ENCODE measurements at places on chromosomes 12 and 14.
A peak's percentile ranks its signal among the peaks of the same experiment; 100 is the strongest.

GRCh38 chr12:124909831-124910560, 4.5 kb downstream of the UBC start:
- DNase-seq = peak; percentile 62

- DNase-seq = peak; percentile 73
Observed at GRCh38 chr12:1592444-1593173, 1.8 kb downstream of the FBXL14 start.

DNA sequence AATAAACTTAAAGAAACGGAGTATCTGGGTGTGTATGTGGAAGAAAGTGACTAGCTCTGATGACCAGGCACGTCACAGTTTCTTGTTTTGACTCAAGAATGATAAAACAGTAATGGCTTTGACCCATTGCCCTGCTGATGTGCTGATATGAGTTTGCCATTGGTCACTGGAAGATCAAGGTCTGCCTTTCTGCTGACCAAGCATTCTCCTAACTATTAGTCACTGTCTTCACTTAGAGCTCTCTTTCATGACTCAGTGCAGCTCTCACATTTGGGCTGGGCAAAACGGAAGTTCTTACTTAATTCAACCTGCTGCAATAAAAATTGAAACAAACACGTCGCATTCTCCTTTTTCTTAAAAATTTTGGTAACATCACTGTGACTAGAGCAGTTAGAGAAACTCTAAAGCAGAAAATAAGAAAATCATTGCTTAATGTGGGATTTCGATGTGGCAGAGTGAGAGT, 366.7 kb downstream of the BTG1 start:
- peak; percentile 98 for DNase-seq

DNA sequence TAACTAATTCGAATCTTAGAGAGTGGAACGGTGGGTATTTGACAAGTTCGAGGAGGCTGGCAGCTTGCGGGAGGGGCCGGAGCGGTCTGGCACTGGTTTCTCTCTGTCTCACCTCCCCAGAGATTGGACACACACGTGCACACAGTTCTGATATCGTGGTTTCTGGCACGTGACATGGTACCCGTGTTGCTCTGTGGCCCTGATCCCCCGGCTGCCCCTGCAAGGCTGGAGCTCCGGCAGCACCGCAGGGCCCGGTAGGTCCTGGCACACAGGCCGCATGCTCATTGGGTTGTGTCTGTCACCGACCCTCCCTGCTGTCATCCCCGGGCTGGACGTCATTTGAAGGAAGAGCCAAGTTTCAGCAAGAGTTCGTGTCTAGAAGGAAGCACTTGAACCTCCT, 82.7 kb downstream of the PPP2R5C start:
- DNase-seq = no peak

DNA sequence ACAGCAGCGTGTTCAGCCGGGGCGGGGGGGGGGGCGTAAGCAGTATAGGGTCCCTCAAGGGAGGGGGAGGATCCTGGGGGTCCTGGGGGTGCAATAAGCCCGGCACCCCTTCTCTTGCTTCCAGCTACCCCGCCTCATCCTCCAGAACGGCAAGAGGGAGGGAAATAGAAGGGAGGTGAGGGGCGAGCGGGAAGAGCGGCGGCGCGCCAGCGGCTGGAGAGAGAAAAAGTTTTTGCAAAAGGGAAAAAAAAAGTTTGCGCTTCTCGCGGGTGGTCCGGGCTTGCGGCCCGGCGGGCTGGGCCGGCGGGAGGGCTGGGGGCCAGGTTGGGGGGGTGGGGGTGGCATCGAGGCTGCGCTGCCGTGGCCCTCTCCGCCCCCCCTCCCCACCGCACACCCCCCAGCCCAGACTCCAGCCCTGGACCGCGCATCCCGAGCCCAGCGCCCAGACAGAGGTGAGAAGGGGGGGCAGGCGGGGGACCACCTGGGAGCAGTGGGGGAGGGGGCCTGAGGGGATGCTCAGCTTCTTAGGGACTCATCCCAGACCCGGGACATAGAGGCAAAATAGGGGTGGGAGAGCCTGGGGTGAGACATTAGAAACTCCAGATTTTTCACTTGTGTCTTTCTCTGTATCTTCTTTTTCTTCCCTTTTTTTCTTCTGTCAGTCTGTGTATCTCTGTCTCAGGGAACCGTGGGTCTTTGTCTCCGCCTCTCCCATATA, at the start of gene GLI1:
Gene GLI1, plus strand, starts transcription at position 36 of the 718 bp plus-strand sequence. CDS start 3,907 bp downstream, outside the sequence.
- no peak for DNase-seq

GRCh38 chr14:85084344-85084743, 445.6 kb upstream of the FLRT2 start:
- no peak for DNase-seq

DNA sequence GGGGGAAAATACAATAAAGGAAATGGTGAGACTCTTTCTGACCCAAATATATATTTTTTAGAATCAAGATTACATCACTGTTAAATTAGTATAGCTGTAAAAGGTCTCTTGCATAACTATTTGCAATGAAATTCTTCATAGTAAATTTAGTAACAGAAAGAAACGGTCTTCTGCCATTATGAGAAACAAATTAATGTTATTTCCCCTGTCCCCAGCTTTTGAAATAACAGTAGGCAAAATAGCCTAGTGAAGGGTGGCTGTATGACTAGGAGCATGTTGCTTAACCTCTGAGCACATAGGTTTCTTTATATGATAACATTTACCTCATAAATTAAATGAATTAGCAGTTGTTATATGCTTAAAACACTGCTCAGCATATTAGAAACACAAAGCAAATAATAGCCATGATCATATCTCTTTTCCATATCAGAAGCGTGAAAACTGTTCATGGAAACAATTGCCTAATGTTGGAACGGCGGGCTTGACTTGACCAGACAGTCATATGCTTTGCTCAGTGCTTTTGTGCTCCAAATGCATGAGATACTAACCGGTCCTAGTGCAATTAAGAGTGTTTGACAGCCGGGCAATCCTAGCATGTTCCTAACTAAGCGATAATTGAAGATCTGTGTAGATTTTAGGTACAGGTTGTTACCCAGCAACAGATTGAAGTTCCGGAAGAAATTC, 24.0 kb downstream of the BHLHE41 start:
- no peak for DNase-seq

DNA sequence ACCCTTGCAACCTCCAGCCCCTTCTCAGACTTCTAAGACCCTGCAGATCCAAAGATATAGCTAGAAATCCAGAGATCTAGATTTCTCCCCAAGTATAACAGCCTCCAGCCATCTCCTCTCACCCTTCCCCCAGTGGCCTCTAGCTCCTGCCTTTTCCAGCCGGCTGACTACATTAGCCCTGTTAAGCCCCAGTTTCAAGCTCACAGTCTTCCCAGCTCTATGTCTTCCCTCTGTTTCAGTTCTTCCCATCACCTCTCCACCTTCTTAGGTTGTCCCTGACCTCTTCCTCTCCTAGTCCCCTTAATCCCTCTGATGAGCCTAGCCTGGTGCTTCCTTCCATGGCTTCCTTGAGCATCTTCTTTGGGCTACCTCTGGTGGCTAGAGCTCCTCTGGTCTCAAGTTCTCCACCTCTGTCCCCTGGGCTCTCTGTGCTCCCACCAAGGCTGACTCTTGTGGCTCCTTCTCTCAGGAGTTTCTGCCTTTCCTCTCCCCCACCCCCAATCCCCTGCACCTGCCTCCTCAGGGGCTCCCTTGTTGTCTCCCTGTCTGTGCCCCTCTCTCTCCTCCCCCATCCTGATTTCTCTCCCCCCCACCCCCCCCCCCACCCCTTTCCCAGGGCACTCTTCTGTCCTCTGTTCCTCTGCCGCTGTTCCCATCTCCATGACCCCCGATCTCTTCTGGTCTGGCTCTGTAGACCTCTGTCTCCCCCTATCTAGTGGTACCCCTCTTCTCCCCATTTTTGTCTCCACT, 816 bp upstream of the GDF11 start:
- no peak for DNase-seq

DNA sequence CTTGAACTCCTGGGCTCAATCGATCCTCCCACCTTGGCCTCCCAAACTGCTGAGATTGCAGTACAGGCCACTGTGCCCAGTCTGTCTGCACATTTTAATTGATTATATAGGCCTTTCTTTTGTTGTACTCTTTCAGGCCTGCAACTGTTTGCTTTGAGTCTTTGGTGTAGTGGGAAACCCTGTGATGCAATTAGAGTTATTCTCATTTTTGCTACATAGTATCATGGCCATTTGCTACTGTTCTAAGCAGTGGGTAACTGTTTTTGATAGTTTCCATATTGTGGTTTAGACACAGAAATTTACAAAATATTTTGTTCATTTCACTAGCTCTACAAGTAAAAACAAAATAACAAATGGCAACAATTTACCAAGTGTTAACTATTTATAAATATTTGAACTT, 6.3 kb upstream of the TUBA1B start:
- no peak for DNase-seq

GRCh38 chr12:27101290-27101689, 18.9 kb upstream of the C12orf71 start:
- DNase-seq = peak; percentile 42

- no peak for DNase-seq
Observed at GRCh38 chr14:76311079-76311758, 64.7 kb upstream of the ESRRB start.

DNA sequence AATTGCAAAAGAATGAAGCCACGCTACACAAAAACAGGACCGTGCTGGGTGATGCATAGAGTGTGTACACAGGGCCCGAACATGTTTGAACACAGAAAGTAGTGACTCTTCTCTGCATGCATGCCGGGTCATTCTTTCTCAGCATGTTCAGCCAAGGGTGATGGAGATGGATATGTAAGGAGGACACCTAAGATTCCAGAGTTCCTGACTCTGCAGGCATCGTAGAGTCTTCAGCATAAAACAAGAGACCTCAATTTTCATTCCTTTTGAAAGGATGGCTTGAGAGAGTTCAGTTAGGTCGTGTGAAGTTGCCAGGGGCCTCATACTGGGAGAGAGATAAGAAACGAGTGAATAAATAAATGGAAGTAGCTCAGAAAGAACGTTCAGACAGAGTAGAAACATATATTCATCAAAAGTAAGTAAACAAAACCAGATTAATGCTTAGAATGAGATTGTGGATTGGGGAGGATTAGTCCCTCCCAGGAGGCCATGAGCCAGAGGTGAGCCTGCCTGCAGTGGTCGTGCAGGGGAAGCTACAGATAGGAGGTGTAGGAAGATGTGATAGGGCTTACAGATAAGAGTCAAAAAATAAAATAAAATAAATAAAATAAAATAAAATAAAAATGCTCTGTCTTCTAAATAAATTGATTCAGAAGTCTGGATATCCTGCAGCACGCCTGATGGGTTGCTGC, 27.6 kb upstream of the SEL1L start:
- no peak for DNase-seq

DNA sequence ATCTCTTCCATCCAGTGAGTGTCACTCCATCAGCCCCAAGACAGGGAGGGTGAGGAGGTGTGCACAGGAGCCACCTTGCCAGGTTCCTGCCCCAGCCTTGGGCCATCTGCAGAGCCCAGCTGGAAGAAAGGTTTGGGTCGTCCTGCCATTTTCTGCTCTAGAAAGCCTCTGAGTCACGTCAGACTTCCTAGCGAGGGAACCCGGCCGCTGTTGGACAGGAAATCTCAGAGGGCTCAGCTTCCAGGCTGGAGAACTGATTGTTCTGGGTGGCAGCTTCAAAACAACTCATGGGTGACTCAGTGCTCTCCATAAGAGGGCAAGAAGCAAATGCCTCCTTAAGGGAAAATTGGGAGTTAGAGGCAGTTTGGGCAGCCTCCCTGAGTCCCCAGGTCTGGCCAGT, 16.6 kb downstream of the HIP1R start:
- DNase-seq = peak; percentile 89

DNA sequence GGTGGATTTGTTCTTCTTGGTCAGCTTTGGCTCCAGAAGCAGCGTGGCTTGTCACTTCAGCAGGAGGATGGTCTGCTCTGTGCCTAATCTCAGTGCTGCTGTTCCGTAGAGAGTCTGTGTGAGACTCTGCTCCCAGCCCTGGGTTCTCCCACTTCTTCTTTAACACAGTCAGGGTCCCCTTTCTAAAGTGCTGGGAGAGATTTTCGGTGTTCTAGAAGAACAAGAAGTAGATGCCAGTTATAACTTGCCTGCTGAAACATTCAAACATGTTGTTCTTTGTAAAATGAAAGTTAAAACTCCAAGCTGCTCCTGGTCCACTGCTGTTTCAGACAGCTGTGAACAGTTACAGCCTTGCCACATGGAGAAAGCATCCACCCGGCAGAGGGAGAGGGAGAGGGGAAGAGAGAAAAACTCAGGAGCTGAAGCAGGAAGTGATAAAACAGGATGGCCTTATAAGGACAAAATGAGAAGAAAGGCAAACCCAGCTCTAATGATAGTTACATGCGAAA, 55.2 kb upstream of the CERS5 start:
- DNase-seq = peak; percentile 72

GRCh38 chr14:79704041-79704807, 507.1 kb downstream of the DIO2 start:
- DNase-seq = peak; percentile 1

DNA sequence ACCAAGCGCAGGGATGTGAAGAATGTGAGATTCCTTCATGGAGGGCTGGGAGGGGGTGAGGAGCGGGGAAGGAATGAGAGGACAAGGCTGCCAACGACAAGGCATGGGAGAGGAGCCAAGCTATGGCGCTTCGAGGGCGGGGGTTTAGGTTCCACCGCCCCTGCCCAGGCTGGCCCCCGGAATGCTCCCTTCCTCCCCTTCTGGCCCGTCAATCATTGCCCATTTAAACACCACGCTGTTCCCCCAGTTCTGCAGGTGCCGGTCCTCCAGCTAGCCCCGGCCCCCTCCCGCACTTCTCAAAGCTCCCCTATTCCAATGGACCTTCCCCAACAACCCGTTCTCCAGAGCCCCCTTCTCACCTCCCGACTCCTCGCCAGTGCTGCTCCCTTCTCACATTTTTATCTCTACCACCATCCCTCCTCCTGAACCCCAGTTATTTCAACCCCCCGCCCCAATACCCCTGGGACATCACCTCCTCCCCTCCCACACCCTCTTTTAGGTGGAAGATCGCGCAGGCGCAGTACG, 428 bp downstream of the RNF41 start:
- peak; percentile 52 for DNase-seq

DNA sequence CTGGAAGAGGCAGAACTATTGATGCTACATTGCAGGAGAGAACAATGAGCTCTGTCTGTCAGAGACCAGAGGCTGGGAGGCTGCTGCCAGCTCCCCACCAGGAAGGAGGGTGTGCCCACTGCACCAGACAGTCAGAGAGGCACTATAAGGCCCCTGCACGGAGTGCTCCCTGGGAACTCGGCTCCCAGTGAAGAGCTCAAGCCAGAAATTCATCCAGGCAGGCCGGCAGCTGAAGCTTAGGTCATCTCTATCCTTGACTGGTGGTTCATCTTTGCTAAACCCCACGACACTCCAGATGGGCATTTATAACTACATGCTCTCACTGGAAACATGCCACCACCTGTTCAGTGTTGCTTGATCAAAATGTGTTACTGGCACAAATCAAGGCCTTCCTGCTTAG, 65.1 kb upstream of the GPATCH2L start:
- no peak for DNase-seq

DNA sequence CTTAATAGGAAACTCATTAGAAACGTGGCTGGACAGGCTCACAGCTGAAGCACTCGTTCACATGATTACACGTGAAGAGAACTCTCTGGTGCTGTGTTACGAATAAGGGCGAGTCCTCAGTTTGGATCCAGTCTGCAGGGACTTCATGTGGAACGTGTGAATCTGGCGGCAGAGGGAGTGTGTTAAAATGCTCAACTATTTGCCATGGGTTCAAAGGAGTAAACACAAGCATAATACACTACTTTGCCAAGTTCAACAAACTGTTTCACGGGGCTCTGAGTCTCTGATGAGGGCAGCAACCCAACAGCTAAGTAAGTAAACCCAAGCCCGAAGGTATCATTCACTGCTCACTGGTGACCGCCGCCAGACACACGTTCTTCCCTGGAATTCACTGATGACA, 42.4 kb downstream of the NUAK1 start:
- peak; percentile 83 for DNase-seq

GRCh38 chr12:25266497-25266896, 15.8 kb upstream of the KRAS start:
- DNase-seq = no peak

Data from kidney tubule cell (primary cell).